ENCODE measurements at places on chromosomes 16 and 17.

DNA sequence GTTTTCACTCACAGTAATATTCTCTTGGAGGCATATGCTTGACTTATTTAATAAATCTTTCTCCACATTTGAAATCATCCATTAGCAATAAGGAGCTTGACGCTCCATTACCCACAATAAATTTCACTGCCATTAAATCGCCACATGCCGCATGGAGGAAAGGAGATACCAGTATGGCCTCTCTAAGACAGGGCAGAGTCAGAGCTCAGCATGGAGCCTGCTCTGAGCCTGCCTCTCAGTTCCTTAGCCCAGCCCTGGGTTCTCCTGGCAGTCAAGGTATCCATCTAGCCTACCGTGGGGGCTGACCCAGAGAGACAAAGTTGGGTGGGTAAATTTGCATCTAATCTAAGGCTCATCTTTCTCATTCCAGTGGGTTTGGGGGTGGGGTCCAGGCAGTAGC is 80.3 kb upstream of the CES5A start:
- peaks cover 18% of the 10 kb centered on the region for H3K27me3 ChIP-seq
- DNase-seq: no peak
- H3K36me3 ChIP-seq: no peaks in the 10 kb centered on the region
- H3K4me3 ChIP-seq: no peak overlapping the region
- H3K4me1 ChIP-seq: no peaks in the 10 kb centered on the region
- H3K27ac ChIP-seq: no peak overlapping the region

GRCh38 chr17:21289902-21290571 is 5.5 kb downstream of the MAP2K3 start:
- no peak for DNase-seq
- H3K4me3 ChIP-seq: no peak overlapping the region
- H3K27ac ChIP-seq: peak overlapping the region; percentile 93

DNA sequence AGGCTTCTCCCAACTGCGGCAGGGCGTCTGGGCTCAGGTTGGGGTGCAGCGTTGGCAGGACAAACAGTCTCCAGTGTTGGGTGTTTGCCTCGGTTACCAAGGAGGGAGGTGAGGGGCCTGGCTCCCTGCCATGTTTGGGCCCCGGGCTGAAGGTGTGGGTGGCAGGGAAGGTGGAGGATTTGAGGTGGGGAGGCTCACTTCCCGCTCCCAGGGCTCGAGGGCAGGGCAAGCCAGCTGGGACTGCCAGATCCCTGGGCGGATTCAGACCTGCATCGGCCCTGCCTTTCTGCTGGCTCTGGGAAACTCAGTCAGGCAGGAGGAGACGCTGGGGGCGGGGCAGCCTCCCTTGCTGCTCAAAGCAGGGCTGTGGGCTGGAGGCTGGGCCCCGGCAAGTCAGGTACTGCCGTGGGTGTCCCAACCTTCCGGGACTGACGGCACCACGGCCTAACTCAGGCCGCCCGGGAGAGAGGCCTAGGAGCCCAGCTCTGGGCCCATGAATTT is 31.3 kb upstream of the KRT17 start:
- no peaks in the 10 kb centered on the region for H3K36me3 ChIP-seq
- peaks cover 61% of the 10 kb centered on the region for H3K4me1 ChIP-seq
- H3K4me3 ChIP-seq: no peak overlapping the region
- peak overlapping the region; percentile 99 for H3K27ac ChIP-seq

- peaks cover 8% of the 10 kb centered on the region for H3K4me1 ChIP-seq
- no peak overlapping the region for H3K4me3 ChIP-seq
- DNase-seq: no peak
- H3K27ac ChIP-seq: no peak overlapping the region
Measured at GRCh38 chr17:30433514-30433913, 43.7 kb upstream of the GOSR1 start.

DNA sequence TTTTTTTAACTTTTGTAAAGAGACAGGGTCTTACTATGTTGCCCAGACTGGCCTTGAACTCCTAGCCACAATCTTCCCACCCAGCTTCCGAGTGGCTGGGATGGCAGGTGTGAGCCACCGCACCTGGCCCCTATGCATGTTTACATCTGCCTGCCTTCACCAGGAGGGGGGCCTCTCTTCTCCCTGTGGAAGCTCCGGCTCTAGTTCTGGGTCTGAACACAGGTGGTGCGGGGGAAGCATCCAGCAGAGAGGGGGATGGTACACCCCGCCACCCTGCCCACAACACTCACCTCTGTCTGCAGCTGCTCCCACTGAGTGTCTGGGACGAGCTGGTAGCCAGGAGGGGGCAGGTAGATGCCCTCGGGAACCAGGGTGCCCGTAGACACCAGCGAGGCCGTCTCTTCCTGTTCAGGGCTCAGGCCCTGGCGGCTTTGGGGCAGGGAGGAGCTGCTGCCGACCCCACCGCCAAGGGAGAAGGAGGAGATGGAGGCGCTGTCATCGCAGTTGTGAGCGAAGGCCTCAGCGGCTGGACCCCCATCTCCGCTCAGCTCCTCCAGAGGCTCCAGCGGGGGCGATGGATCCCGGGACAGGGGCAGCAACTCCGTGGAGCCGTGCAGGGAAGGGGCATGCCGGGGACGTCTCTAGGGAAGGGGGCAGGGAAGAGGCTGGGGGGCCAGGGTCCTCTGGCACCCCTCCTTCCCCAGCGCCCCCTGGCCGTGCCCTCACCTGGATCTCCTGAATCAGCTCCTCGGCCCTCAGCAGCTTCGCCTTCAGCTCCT is 10.9 kb downstream of the RABEP2 start:
- peaks cover 11% of the 10 kb centered on the region for H3K36me3 ChIP-seq
- H3K27ac ChIP-seq: no peak overlapping the region
- no peak overlapping the region for H3K4me3 ChIP-seq
- no peak for DNase-seq
- H3K27me3 ChIP-seq: no peaks in the 10 kb centered on the region
- H3K4me1 ChIP-seq: no peaks in the 10 kb centered on the region

DNA sequence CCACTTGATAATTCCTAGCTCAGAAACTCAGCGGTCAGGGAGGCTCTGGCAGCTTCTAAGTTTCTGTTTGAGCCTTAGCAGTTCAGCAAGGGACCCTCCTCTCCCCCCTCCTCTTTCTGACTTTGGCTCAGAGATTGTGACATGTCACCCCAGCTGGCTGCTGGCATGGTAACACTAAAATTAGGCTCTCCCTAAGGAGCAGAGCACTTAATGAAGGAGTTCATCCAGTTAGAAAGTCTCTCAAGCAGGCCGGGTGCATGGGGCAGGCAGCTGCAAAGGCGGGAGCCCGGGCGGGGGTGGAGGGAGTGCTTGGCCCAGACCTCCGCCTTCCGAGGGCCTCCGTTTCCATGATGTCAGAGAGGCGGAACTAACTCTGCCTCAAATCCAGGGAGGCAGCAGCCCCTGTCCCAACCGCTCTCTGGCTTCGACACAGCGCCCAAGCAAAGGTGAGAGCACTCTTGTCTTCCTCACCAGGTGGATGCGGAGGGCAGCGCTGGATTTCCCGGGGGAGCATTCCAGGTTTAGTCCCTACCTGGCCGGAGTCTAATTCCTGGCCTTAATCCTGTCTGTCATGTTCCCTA is 128.0 kb upstream of the PLCG2 start:
- DNase-seq: no peak
- H3K27ac ChIP-seq: no peak overlapping the region
- H3K4me1 ChIP-seq: peaks cover 12% of the 10 kb centered on the region
- H3K27me3 ChIP-seq: no peaks in the 10 kb centered on the region
- peaks cover 59% of the 10 kb centered on the region for H3K36me3 ChIP-seq

DNA sequence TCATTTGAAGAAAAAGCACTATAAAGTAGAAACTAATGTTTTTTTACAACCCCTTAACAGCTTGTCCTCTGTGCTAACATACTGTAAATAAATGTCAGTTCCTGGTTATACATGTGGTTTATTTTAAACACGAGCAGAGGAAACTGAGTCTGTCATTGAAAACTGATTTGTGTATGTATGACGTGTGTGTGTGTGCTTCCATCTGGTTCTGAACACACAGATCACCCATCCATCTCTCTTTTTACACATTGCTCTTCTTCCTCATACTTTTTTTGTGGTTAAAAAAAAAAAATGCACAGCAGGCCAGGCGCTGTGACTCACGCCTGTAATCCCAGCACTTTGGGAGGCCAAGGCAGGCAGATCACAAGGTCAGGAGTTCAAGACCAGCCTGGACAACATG is 49.5 kb downstream of the ZNF423 start:
- no peak overlapping the region for H3K4me3 ChIP-seq
- no peak for DNase-seq
- H3K36me3 ChIP-seq: no peaks in the 10 kb centered on the region
- H3K27ac ChIP-seq: no peak overlapping the region

DNA sequence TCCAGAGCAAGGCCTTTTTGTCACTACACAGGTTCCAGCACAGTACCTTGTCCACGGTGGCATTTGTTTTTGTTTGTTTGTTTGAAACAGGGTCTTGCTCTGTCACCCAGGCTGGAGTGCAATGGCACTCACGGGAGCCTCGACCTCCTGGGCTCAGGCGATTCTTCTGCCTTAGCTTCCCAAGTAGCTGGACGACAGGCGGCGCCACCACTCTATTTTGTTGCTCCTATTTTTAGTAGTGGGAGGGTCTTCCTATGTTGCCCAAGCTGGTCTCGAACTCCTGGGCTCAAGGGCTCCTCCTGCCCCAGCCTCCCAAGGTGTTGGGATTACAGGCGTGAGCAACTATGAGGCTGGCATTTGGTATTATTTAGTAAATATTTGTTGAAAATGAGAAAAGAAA is 10.3 kb downstream of the MRC2 start:
- H3K4me1 ChIP-seq: no peaks in the 10 kb centered on the region
- no peak overlapping the region for H3K27ac ChIP-seq
- no peak for DNase-seq
- H3K27me3 ChIP-seq: no peaks in the 10 kb centered on the region
- H3K4me3 ChIP-seq: no peak overlapping the region

GRCh38 chr16:81446907-81447268 is 2.3 kb downstream of the CMIP start:
- H3K27me3 ChIP-seq: no peaks in the 10 kb centered on the region
- peak overlapping the region; percentile 60 for H3K4me3 ChIP-seq
- H3K4me1 ChIP-seq: peaks cover 26% of the 10 kb centered on the region
- H3K27ac ChIP-seq: peak overlapping the region; percentile 88
- DNase-seq: no peak

GRCh38 chr16:30623536-30624283 is 13.5 kb upstream of the ZNF689 start:
- no peaks in the 10 kb centered on the region for H3K36me3 ChIP-seq
- no peaks in the 10 kb centered on the region for H3K27me3 ChIP-seq
- H3K4me3 ChIP-seq: no peak overlapping the region
- no peak overlapping the region for H3K27ac ChIP-seq
- peaks cover 8% of the 10 kb centered on the region for H3K4me1 ChIP-seq

GRCh38 chr16:400061-400591 is 1.6 kb upstream of the DECR2 start:
- no peak for DNase-seq
- peak overlapping the region; percentile 66 for H3K27ac ChIP-seq
- peaks cover 3% of the 10 kb centered on the region for H3K4me1 ChIP-seq
- peaks cover 6% of the 10 kb centered on the region for H3K36me3 ChIP-seq
- H3K27me3 ChIP-seq: no peaks in the 10 kb centered on the region

DNA sequence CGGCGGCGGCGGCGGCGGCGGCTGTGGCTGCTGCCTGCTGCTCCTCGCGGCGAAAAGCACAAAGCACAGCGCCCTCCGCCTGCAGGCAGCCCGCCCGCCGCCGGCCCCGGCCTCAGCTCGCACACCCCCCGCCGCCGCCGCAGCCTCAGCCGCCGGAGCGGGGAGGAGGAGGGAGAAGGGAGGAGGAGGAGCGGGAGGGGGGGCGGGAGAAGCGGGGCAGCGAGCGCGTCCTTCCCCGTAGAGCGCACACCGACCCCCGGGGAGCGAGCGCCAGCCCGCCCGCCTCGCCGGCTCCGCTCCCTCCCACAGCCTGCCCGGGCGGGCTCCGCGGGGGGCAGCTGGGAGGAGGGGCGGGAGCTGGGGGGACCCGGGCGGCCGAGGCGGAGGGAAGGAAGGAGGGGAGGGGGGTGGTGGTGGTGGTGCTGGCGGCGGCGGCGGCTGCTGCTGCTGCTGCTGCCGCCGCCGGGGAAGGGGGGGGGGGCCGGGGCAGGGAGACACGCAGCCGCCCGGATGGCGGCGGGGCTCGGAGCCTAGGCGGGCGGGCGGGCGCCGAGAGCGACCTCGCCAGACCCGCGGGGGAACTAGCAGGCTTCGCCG is at the start of gene UBTF:
Gene UBTF, minus strand, starts transcription at position 60 of the 597 bp plus-strand sequence. CDS start 1,446 bp downstream, outside the sequence.
- H3K4me3 ChIP-seq: peak within 1 kb of the TSS; percentile 83
- peak within 1 kb of the TSS; percentile 95 for H3K27ac ChIP-seq
- H3K4me1 ChIP-seq: peaks cover 19% of the 10 kb centered on the region

- peaks cover 6% of the 10 kb centered on the region for H3K36me3 ChIP-seq
- DNase-seq: no peak
Measured at GRCh38 chr16:2855536-2855935, 2.4 kb downstream of the PRSS22 start.

GRCh38 chr17:15255713-15256454 is 9.2 kb downstream of the PMP22 start:
- no peaks in the 10 kb centered on the region for H3K4me1 ChIP-seq
- H3K27me3 ChIP-seq: peaks cover under 1% of the 10 kb centered on the region

- H3K27me3 ChIP-seq: no peaks in the 10 kb centered on the region
- no peaks in the 10 kb centered on the region for H3K36me3 ChIP-seq
- H3K4me3 ChIP-seq: no peak overlapping the region
- H3K27ac ChIP-seq: no peak overlapping the region
- DNase-seq: no peak
Measured at GRCh38 chr16:11084484-11084875, 140.1 kb downstream of the CLEC16A start.

DNA sequence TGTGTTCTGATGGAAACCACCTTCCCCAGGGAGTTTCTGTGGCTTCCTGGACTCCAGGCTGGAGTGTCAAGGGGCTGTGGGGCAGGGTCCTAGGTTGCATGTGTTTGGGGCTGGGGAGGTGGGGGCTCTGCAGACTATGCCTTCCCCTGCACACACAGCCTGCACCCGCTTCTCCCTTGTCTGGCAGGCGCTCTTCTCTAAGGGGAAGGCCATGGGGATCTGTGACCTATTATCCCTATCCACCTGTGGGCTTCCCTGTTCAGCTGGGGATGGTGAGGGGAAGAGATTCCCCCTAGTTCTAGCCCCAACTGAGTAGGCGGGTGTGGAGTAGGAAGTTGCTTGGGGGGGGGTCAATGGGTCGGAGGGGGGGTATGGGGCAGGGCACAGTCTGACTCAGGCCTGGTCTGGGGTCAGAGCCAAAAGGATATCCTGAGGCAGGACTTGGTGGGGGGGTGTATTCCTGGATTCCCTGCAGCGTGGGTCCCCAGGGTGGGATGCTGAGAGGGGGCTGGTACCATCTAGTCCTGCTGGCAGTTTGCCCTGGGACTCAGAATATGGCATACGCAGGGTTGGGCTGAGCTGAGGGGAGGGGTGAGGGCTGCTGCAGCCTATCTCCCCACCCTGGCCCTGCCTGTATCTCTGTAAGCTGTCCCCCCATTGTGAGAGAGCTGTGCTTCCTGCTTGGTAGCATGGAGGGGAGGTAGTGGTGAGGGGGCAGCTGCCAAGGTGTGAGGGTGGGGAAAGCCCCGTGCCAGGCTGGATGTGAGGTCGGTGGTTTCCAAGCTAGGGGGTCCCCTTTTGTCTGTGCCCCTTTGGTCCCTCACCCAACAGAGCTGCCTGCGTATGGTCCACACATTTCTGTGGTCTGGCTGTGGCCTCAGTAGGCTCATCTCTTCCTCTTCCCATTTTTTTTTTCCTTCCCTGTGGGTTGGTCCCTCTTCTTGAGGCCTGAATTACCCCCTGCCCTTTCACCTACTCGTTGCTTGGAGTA is 14.7 kb downstream of the RARA start:
- no peak overlapping the region for H3K4me3 ChIP-seq
- DNase-seq: no peak
- H3K4me1 ChIP-seq: peaks cover 58% of the 10 kb centered on the region
- 0 out of 2 replicates have a peak, but pooled peaks cover 4% of the 10 kb centered on the region for H3K36me3 ChIP-seq
- peak overlapping the region; percentile 97 for H3K27ac ChIP-seq

GRCh38 chr16:426906-427249 is 1.4 kb downstream of the RAB11FIP3 start:
- peak overlapping the region; percentile 77 for H3K4me3 ChIP-seq
- no peaks in the 10 kb centered on the region for H3K27me3 ChIP-seq
- DNase-seq: no peak
- H3K4me1 ChIP-seq: peaks cover 13% of the 10 kb centered on the region
- peaks cover 17% of the 10 kb centered on the region for H3K36me3 ChIP-seq

Measured in RWPE2 (cell line).